Nephron progenitor cell (in vitro differentiated cells): ENCODE measurements at places on chromosomes 2 and 18.

DNA sequence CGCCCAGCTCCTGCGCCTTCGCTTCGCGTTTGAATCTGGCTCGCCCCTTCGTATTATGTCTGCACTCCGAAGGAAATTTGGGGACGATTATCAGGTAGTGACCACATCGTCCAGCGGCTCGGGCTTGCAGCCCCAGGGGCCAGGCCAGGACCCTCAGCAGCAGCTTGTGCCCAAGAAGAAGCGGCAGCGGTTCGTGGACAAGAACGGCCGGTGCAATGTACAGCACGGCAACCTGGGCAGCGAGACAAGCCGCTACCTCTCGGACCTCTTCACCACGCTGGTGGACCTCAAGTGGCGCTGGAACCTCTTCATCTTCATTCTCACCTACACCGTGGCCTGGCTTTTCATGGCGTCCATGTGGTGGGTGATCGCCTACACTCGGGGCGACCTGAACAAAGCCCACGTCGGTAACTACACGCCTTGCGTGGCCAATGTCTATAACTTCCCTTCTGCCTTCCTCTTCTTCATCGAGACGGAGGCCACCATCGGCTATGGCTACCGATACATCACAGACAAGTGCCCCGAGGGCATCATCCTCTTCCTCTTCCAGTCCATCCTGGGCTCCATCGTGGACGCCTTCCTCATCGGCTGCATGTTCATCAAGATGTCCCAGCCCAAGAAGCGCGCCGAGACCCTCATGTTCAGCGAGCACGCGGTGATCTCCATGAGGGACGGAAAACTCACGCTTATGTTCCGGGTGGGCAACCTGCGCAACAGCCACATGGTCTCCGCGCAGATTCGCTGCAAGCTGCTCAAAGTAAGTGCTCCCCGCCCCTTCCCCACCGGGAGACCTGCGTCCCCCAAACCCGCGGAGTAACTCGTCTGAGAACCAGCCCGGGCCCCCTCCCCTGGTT is 453 bp downstream of the KCNJ3 start:
- no peak for DNase-seq

GRCh38 chr18:657311-658000 is at the start of gene TYMS:
TYMS (plus strand) TSS chr18:657653; CDS start chr18:657743, 90 bp downstream.
- DNase-seq: peak; percentile 77

DNA sequence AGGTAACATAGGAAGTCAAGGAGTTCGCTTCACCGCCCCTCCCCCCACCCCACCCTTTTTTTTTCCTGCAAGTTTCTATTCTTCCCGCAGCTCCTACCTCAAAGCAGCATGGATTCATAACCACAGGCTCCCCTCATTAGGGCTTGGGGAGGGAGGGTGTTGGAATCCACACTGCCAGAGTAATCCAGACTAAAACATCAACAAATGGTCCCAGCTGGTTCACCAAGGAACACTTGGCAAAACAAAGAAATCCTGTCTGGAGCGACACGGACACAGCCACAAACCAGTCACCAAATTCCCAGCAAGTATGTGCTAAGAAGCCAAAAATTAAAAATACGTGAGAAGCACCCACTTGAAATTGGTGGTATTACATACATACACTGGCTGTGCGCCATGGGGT is 106.9 kb upstream of the PPP1CB start:
- DNase-seq: no peak

DNA sequence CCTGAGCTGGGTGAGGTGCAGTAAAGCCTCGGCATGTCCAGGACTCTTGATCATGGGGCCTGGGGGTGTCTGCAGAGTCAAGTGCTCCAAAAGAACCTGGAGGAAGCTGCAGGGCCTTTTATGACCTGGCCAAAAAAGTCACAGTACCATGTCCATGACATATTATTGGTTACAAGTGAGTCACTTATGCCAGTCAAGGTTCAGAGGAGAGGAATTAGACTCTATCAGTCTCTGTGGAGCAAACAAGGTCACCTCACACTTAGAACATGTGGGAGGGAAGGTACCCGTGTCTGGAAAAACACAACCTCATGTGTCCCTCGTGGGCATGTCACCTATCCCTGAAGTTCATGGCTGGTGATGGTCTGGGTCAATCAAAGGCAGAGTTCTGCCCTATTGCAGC is 465.7 kb downstream of the FBXO15 start:
- no peak for DNase-seq

DNA sequence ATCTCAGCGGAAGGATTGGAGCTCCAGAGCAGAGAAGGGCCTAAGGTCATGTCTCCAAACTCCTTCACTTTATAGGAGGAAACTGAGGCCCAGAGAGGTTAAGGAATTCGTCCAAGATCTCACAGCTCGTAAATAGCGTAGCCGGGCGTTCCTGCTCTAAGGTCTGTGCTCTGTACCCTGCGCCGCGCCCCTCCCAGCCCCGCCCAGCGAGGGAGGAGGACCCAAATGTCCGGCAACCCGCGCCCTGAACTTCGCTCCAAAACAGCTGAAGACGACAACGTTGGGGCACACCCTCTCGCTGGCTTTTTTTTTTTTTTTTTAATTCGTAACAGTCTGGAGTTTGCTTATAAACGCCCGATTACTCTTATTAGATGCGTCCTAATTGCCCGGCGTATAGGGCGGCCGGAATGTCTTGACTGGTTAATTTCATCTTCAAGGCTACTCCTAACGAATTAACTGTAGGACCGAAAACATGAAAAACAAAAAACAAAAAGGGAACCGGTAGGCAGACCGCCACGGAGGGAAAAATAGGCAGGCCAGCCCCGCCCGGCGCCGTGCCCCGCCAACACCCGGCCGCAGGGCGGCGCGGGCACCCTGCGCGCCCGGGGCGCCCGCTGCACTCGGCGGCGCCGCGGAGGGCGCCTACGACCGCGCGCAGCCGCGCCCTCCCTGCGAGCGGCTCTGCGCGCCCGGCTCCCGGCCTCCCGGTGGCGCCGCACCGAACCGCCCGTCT is 928 bp upstream of the FOSL2 start:
- peak; percentile 53 for DNase-seq

DNA sequence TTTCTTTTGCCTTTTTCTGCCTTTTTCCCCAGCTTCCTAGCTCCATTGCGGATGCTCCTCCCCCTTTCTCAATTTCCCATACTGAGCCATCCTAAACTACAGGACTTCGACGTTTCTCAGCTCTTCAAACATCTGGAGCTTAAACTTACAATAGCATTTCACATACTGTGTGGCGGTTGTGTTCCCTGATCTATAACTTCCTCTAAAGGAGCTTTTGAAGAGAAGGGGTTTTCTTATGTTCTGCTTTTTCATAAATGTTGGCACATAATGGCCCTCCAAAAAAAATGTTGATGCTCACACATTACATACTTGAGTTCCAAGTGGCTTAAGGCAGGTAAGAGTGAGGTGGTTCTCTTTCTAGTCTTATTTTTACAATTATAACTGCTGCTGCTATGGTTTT is 87.4 kb downstream of the RNF144A start:
- no peak for DNase-seq

GRCh38 chr18:52190631-52191030 is 149.4 kb upstream of the DCC start:
- DNase-seq: no peak

- DNase-seq: no peak
These were observed 166.0 kb downstream of the AGAP1 start for GRCh38 chr2:235659767-235660322.

- no peak for DNase-seq
These were observed 682.9 kb downstream of the KCNJ3 start for GRCh38 chr2:155381436-155381835.

DNA sequence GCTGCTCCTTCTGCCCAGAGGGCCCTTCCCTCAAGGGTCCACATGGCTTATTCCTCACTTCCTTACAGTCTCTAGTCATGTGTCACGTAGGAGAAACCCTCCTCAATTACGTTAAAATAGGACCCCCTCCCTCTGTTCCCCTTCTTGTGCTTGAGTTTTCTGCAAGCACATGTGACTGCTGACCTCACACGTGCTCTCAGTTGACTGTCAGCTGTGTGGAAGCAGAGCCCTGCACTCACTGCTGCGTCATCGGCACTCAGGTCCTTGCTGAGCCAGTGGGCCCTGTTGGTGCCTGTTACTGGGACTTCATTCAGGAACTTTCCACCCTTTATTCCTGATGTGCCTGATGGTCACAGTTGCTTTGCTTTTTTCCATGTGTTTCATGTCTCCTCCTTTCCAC is 11.1 kb downstream of the ATG16L1 start:
- no peak for DNase-seq

DNA sequence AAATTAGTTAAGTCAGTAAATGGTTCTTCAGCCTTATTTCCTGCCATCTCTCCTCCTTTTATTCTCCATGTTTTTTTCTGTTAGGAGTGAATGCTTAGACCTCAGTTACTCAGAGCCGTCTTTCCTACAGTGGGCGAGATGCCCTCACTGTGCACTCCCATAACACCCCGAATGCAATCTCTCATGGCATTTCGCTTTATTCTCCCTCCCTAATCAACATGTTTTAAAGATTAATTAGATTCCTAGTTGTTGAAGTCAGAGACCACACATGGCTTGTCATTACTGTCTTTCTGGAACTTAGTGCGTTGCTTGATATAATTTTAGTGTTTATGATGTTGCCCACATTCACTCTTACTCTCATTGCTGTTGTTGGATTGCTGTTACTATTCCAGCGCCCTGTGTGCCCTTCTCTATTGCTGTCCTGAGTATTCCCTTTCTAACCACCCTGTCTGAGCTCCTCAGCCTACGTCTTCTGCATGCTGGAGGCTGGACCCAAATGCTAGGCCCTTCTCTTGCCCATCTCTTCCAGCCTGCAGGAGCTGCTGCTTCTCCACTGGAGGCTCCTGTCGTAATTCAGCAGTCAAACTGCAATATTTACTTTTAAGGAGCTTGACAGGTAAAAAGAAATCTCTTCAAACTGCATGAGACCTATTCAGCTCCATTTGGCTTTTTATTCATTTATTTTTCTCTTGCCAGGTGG is 99.3 kb downstream of the MAP2 start:
- no peak for DNase-seq

- DNase-seq: no peak
These were observed 202.1 kb downstream of the ANKRD30B start for GRCh38 chr18:14949800-14950664.

DNA sequence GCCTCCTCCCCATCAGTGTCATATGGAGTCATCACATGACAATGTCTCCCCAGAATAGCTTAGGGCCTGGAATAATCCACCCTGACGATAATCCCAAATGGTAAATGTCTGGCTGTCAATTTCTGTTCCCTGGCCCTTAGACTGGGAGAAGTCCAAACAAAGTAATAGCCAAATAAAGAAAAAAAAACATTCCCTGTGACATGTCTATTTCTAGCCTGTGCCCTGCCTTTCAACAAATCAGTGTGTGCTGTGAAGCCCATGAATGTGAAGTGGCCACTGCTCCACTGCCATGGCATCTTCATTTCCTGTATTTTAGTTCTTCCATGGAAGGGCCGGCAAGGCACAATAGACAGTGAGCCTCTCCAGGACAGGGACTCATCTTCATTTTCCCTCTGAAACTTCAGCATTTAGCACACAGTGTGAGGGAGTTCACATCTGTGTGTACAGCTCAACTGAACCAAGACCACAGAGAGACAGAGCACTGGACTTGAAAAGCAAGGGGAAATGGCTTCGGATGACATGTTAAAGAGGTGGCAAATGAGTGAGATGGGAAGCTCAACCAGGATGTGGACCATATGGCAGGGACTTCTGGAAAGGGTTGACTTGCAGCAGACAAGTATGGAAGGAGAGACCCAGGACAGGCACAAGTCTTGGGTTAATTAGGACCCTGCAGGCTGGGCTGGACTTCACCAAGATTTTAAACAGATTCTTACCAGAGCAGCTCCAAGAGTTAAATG is 140.0 kb downstream of the ANTXR1 start:
- no peak for DNase-seq

GRCh38 chr2:32938934-32939333 is 7.8 kb upstream of the LTBP1 start:
- DNase-seq: no peak

GRCh38 chr2:6977786-6978185 is 60.6 kb downstream of the RNF144A start:
- DNase-seq: no peak

DNA sequence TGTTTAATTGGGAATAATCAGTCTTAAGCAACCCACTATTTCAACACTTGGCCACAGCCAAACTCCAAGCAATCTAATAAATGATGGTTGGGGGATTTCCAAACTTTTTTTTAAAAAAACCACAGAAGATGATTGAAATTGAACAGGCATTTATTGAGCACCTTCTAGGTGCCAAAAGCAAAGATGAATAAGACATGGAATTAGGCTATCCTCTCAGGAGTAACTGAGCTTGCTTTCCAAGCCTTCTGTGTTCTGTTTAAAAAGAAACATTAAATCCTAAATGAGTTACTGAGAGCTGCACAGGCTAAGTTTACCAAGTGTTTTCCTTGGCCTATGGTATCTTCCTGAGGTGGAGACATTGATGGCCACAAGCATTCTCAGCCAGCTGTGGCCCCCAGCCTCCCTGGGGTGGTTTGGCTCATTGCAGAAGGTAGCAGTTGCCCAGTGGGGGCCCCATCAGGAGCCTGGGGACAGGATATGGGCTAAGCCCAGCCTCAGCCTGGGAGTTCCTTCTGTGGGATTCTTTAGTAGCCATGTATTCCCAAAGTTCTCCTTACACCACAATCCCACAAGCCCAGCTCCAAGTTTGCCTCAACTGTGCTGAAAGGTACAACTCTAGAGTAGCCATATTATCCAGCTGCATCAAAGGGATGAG is 174.3 kb downstream of the C1D start:
- no peak for DNase-seq

GRCh38 chr18:42048158-42048557 is 93.1 kb downstream of the PIK3C3 start:
- DNase-seq: no peak

- DNase-seq: no peak
These were observed 120.1 kb upstream of the EML6 start for GRCh38 chr2:54603357-54603756.

GRCh38 chr18:12290086-12290485 is 18.0 kb upstream of the TUBB6 start:
- no peak for DNase-seq

DNA sequence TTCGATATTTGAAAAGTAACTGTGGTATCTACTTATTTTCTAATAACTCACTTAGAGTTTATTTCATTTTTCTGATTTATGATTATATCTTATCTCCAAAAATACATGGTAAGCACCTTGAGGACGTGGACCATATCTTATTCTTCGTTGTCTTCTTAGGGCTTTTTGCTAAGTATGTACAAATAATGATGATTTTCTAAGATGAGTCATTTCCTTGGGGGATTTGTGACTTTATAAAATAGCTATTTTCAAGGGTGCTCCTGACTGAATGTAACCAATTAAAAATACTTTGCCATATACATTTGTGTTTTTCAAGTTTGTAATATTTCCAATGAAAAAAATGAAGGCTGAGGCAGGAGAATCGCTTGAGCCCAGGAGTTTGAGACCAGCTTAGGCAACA is 56.3 kb downstream of the GREB1L start:
- no peak for DNase-seq

- no peak for DNase-seq
These were observed 122.1 kb upstream of the STPG4 start for GRCh38 chr2:47277187-47277586.

DNA sequence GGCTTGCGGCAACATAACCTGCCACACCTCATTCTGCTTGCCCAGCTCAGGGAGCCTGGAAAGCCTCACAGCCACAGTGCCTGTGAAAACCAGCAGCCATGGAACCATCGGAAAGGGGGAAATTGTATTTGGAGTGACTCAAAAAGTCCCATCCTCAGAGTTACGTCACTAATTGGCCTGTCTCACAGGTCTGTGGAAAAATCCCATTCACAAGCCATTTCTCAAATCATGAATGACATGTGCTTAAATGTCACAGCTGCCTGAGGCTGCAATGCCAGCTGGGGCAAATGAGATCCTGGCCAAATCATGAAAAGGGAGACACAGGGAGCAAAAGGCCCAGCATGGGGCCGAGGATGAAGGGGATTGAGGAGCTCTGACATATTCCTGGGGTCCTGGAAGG is 486.9 kb upstream of the RAB6C start:
- DNase-seq: no peak

- no peak for DNase-seq
These were observed 39.9 kb downstream of the ARHGAP15 start for GRCh38 chr2:143169105-143169504.
